ENCODE measurements at places on chromosomes 1 and 21.

DNA sequence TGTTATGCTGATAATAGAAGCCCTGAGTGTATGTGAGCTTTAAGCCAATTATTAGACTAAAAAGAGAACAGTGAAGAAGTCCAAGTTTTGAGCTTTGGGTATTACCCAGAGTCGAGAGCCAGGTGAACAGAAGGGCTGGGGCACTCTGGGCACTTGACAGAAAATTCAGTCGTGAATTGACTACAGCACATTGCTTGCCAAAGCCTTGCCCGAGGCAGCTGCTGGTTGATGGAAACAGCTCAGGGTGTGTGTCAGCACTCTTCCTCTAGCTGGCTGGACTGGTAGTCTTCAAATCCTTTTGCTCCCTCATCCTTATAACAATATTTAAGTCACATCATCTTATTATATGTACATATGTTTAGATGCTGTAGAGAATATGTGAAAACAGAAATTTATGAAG, 21.3 kb downstream of the PDE4B start:
- no peak for DNase-seq

DNA sequence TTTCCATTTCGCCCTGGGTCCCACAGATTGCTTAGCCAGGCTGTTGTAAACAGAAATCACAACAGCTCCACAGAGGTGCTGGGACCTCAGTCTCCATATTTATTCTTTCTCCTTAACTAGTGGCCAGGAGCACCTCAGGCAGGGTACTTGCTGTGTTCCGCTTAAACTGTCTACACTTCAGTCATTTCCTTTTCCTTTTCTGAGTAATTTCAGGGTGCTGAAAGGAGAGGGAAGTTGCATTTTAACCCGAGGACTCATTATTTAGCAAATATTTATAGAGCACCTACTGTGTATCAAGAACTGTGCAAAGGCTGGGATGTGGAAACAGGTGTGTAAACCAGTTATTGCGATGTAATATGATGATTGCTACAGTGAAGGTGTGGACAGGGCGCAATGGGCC, 41.9 kb downstream of the ACP6 start:
- no peak for DNase-seq

- no peak for DNase-seq
Measured at GRCh38 chr21:16908077-16908476, 604.8 kb upstream of the CXADR start.

DNA sequence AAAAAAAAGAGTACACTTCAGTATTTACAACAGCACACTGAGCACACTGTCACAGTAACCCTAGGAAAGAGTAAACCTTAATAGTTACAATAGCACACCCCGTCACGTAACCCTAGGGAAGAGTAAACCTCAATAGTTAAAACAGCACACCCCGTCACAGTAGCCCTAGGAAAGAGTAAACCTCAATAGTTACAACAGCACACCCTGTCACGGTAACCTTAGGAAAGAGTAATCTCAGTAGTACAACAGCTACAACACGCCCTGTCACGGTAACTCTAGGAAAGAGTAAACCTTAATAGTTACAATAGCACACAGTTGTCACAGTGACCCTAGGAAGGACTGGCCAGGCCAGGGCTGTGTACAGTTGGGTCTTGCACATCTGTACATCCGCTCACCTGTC, 3.0 kb downstream of the CDK11A start:
- DNase-seq, result no peak

- no peak for DNase-seq
Measured at GRCh38 chr1:206690516-206690915, 5.8 kb downstream of the MAPKAPK2 start.

GRCh38 chr1:51439895-51440294, 79.2 kb downstream of the EPS15 start:
- no peak for DNase-seq

DNA sequence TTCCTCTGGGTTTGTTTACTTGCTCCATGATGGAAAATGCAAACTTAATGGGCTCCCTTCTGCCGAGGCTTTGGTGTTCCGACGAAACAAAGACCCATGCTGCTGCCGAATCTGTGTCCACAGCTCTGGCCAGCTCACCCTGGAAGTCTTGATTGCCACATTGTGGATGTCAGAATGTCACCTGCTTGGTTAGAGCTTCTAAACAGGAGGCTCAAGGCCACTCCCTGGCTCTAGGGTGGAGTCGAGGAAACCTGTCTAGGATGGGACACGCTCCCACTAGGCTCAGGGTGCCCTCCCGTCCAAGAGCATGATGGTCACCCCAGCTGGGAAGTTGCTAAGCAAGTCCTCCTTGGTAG, 279.3 kb upstream of the VAMP3 start:
- no peak for DNase-seq

DNA sequence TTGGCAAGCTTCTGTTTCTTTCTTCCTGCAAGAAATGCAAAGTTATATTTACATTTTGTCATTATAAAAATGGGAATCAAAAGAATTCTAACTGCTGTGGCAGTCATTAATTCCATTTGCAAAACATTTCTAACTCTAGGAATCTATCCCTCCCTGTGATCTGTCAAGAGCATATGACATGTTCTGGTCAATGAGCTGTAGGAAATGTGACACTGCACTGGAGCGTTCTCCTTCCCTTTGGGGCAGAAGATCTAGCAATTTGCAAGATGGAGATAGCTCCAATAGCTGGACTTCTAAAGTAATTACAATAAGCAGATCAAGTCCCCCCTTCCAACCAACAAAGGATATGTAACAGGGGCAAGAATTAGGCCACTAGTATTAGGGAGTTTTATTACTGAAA, 6.3 kb downstream of the TOMM20 start:
- no peak for DNase-seq

DNA sequence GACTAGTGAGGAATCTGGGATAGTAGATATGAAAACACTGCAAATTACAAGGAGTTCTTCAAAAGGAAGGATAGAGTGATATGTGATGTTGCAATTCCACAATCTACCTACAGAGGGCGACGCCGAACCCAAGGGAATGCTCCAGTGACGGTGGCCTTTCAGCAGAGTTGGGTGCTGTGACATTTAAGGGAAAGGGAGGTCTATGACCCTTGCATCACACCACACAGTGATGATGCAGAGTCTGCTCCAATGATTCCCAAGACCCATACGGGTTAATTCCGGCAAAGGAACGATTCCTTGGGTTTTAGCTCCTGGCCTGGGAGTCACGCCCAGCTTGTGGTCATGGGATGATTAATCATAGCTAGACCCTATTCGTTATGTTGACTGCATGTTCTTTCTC, 123.0 kb upstream of the IGSF21 start:
- DNase-seq, result no peak

GRCh38 chr1:65423884-65424572, 3.6 kb downstream of the LEPR start:
- no peak for DNase-seq

- peak; percentile 49 for DNase-seq
Measured at GRCh38 chr1:39609618-39610331, 29.7 kb downstream of the HEYL start.

DNA sequence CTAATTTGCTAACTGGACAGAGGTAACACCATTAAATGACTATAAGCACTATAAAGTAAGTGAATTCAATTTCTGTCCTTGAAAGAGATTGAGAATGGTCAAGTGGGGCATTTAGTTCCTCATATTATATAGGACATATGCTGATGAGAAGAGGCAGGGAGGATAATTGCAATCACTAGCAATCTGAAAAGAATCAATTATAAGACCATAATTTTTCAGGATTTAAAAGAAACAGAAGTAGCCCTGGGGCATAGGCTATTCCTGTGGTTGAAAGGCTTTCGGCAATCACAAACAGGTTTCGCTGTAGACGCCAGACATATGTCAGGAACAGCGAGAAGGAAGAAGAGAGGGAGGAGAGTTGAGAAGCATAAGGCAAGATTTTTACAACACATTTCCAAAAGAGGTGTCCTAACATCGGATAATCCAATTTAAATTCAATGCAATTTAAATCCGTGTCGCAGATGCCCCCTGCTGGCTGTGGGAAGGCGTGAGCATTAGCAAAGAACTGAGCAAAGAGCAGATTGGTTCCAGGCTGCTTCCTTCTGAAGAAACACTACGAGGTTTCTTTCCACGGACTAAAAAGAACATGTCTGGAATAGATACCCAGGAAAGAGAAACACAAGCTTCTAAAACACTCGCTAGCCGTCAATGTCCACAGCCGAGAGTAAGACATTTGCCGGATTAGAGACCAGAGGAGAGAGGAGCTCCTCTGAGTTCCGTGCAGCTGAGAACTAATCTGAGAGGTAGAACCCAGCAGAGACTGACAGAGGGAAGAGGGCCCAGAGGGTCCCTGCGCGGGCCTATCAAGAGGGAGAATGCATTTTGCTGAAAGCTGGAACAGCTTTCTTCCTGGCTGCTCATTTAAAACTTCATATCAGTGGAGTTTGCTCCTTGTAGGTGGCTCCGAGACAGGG, 27.9 kb downstream of the RGS5 start:
- DNase-seq, result no peak

- no peak for DNase-seq
Measured at GRCh38 chr1:58156124-58156468, 390.4 kb downstream of the OMA1 start.

DNA sequence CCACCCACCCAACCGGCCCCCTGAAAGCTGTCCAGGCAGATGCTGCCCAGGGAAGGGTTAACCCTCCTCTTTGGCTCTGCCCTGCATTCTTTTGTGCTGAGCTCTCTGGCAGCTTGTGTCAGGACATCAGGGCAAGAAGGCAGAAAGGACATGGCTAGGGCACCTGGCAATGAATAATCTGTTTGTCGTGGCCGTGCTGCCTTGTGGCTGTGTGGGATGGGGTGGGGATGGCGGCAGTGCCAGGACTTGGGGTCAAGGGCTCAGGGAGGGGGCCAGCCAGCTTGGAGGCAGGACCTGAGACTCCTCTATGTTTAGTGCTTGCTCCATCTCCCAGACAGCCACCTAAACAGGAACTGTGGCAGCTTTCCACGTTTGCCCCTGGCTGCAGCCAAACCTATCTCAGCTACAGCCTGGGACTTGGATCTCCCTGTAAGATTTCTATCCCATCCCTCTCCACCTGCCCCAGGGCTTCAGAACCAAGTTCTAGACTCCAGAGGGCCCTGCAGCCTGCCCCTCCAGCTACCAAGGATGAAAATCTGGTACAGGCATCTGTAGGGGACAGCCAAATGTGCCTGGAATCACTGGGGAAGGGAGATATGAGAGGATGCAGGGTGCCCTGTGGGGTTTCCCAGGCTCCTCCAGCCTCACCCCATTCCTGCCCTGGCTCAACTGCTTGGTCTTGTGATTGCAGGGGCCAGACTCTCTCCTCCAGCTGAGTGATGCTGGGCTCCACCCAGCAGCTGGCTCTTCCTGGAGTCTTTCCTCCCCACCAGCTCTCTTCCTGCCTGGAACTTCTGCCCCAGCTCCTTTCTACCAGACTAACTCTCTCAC, 9.6 kb upstream of the GPR37L1 start:
- DNase-seq, result no peak

DNA sequence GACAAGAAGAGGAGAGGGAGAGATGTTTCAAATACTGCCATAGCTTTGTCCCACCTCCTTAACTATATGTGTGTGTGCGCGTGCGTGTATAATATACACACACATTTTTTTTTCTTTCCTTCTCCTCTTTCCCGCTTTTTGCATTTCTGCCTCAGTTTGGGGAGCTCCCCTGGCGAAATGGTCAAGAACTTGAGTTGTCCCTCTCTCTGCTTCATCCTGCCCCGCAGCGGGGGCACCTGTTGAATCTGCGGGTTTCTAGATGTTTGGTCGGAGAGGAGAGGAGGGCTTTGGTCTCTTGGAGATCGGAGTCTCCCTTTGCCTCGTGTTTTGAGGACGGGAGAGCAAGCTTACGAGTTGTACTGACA, 504 bp downstream of the SCCPDH start:
- DNase-seq, result no peak

GRCh38 chr1:154759793-154760192, 110.3 kb downstream of the KCNN3 start:
- DNase-seq, result no peak

DNA sequence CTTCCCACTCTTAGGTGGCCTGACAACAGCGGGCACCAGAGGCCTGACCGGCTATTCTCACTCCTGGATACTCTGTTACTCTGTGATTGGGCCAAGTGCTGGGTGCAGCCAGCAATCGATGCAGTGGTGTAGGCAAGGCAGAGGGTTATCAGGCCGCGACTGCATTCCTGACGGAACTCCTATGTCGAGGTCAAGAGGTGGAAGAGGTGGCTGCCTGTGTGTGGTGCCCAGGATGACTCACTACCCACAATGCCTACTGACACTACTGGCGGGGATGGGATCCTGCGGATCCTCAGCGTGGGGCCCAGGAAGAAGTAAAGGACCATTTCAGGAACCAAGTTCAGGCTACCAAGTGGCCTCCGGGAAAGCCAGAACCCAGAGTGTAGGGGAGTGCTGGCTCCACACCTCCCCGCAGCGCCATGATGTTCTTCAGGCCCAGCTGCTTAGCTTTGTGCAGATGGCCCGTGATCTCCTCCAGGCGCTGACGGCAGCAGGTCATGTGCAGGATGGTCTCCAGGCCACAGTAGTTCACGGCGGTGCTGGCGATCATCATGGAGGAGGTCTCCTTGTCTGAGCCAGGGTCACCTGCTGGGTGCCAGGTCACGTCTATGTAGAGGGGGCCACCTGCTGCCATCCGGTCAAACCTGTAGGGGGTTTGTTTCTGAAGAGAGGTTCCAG, 4.9 kb downstream of the MTHFR start:
- DNase-seq, result no peak

DNA sequence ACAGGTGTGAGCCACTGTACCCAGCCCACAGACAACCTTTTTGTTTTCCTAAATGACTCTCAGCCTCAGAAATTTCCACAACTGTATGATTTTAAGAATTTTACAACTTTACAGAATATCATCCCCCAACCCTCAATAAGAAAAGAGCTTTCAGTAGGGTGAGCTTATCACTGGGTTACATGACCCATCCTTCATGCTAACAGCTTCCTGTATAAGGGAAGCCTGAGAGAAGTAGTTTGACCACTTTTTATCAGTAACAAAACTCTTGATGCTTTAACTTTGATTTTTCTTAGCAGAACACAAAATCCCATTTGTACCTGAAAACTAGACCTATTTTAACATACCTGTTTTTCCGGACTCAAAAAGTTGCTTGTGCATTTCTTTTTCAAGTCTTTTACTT, 9.7 kb upstream of the MYBPHL start:
- no peak for DNase-seq

GRCh38 chr1:234780531-234781162, 170.7 kb upstream of the IRF2BP2 start:
- no peak for DNase-seq

DNA sequence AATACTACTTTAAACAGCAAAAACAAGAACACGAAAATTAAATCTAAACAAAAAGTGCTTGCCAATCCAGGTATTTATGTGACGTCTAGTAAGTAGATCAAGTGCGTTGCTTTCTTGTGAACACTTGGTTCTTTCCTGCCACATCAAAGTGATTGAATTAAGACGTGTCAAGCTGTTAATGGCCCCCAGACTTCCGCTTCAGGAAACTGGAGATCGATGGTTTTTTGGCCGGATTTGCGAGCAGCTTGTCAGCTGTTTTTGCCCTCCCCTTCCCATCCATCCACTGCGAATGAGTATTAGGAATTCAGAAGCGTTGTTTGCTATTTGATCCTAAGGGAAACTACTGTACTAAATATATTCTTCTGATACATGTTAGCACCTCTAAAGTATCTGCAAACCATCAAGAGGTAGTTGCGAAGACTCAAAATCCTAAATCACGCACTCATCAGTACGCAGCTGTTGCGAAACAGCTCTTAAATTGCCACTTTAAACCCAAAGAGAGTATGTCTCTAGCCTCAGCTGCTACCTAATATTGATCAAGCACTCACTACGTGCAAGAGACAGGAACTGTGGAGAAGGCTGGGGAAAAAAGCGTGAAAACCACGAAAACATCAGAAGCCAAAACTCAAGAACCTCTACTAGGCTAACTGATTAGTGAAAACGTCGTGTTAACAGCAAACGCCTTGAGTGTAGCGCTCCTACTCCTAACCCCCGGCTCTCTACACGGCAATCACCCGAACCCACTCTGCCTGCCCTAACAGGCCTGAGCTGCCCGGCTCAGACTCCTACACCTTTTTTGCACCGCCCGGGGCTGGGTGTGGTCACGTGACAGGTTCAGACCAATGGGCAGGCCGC, 473 bp upstream of the BRDT start:
- no peak for DNase-seq
